Aorta (tissue), 5 donors: ENCODE measurements at places on chromosomes 2 and 18. TPM values are rescaled to one million over a fixed set of nuclear protein-coding genes. Genes with fewer than 3 reads are reported as not detected.

DNA sequence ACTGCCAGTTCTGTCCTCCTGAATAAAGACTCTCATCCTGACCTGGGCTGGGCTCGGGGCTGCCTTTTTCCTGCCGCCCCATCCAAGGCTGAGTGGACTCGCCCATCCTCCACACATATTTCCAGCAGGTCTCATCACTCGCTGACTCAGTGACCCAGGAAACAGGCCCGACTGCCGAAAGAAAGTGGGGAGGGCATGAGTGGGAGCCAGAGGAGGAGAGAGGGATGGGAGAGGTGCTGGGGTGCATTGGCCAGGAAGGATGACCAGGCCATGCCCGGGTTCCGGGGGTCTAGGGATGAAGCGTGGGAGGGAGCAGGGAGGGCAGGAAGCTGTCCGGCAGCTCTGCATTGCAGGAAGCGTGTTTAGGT is 66.7 kb downstream of the TWIST2 start:
- H3K36me3 ChIP-seq = no peaks in the 10 kb centered on the region
- H3K4me3 ChIP-seq = no peak overlapping the region
- no peak overlapping the region for H3K27ac ChIP-seq
- H3K27me3 ChIP-seq = no peaks in the 10 kb centered on the region

GRCh38 chr2:167861574-167862193 is 385.7 kb downstream of the STK39 start:
- no peaks in the 10 kb centered on the region for H3K27me3 ChIP-seq
- no peaks in the 10 kb centered on the region for H3K36me3 ChIP-seq
- no peaks in the 10 kb centered on the region for H3K4me1 ChIP-seq
- no peak overlapping the region for H3K27ac ChIP-seq
- no peak overlapping the region for H3K4me3 ChIP-seq

DNA sequence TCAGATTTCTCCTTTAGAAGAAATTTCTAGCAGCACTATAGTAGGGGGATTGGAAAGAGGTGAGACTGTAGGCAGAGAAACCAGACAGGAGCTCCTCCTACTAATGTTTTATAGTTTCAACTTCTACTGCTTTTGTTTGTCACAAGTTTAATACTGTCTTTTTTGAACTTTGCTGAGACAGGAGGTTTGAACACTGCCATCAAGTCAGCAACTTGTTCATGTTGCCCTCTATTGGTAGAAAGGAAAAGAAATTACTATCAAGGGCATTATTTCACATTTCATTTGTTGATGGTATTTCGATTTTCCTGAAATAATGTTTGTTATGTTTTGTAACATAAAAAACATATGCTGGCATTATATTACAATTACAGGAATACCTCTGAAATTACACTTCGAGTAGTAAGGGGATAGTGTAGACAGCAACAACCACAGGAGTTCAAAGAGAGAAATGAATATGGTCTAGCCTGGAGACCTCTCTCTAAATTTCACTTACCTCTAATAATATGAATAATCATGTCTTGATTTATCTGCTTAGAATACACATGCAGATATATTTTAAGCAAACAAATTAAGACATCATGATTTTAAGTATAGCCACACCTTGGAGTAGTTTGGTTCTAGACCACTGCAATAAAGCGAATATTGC is 12.4 kb upstream of the CCDC88A start:
- no peak for DNase-seq
- no peak overlapping the region for H3K27ac ChIP-seq
- no peaks in the 10 kb centered on the region for H3K27me3 ChIP-seq
- no peaks in the 10 kb centered on the region for H3K4me1 ChIP-seq
- no peak overlapping the region for H3K4me3 ChIP-seq

GRCh38 chr2:126177479-126177878 is 478.5 kb upstream of the GYPC start:
- H3K4me1 ChIP-seq = no peaks in the 10 kb centered on the region
- no peaks in the 10 kb centered on the region for H3K27me3 ChIP-seq
- no peaks in the 10 kb centered on the region for H3K36me3 ChIP-seq
- H3K27ac ChIP-seq = no peak overlapping the region
- no peak for DNase-seq

GRCh38 chr18:8299054-8299980 is 309.9 kb upstream of the RAB12 start:
- no peaks in the 10 kb centered on the region for H3K27me3 ChIP-seq
- H3K27ac ChIP-seq = no peak overlapping the region
- no peak overlapping the region for H3K4me3 ChIP-seq
- no peaks in the 10 kb centered on the region for H3K4me1 ChIP-seq
- DNase-seq = no peak
- H3K36me3 ChIP-seq = no peaks in the 10 kb centered on the region

DNA sequence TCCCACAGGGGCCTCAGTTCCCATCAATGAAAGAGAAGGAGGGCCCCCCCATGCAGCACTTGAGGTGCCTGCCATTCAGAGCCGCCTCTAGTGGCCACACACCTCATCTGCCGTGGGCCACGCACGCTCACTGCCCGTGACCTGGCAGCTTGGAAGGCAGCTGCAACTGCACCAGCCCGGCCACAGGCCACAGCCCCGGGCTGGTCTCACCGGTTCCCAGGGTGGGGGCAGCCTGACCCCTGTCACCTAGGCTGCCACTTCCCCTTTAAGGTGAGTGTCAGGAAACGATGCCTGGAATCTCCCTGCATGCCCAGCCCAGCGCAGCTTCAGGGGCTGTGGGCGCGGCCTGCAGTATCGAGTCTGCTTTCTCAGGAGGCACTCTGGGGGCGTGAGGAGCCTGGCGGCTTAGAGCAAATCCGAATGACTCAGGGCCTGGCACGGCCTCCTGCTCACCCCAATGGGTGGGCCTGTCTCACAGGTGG is 2.6 kb downstream of the MAB21L4 start:
- no peaks in the 10 kb centered on the region for H3K36me3 ChIP-seq
- no peaks in the 10 kb centered on the region for H3K4me1 ChIP-seq
- no peaks in the 10 kb centered on the region for H3K27me3 ChIP-seq
- no peak overlapping the region for H3K4me3 ChIP-seq
- no peak for DNase-seq
- no peak overlapping the region for H3K27ac ChIP-seq

DNA sequence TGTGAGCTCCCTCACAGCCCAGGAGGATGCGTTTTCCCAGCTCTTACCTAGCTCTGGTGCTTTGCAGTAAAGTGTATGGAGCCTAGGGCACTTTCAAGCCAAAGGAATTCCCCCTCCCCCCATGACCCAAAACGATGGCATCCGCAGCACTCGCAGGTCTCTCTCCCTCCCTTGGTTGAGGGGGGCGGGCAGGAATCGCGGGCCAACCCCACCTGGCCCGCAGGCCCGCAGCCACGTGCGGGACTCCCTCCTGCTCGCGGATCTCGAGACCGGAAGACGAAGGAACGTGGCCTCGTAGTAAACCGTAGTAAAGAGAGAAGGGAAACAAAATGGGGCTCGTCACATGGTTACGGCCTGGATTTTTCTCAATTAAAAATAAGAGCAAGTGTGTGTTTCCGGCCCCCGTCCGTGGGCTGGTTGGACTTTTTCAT is 8.5 kb downstream of the IRS1 start:
- no peak for DNase-seq
- H3K4me3 ChIP-seq = peak overlapping the region; percentile 33
- peaks cover 2% of the 10 kb centered on the region for H3K4me1 ChIP-seq
- no peaks in the 10 kb centered on the region for H3K36me3 ChIP-seq

GRCh38 chr2:2577407-2577831 is 246.3 kb upstream of the MYT1L start:
- H3K27me3 ChIP-seq = no peaks in the 10 kb centered on the region
- H3K4me1 ChIP-seq = no peaks in the 10 kb centered on the region
- H3K4me3 ChIP-seq = no peak overlapping the region
- H3K36me3 ChIP-seq = no peaks in the 10 kb centered on the region
- DNase-seq = no peak

DNA sequence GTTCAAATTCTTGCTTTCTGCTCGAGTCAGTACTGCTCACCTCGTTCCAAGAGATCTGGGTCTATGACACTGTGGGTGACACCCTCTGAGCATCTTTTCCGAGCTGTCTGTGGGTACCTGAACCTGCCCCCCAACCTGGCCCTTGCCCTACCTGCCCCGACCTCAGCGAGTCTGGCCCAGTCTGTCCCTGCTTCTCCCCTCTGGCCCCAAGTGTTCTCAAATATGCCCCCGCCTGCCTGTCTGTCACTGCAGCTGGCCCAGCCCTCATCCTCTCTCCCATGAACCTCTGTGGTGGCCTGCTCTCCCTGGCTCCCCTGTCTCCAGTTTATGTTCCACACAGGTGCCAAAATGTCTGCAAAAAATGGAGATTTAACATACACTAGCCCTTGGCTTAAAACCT is 11.8 kb downstream of the IL1R1 start:
- H3K4me3 ChIP-seq = no peak overlapping the region
- H3K4me1 ChIP-seq = no peaks in the 10 kb centered on the region
- no peaks in the 10 kb centered on the region for H3K36me3 ChIP-seq
- DNase-seq = no peak

- H3K4me1 ChIP-seq = peaks cover 40% of the 10 kb centered on the region
- no peaks in the 10 kb centered on the region for H3K27me3 ChIP-seq
- H3K36me3 ChIP-seq = peaks cover 2% of the 10 kb centered on the region
- no peak overlapping the region for H3K4me3 ChIP-seq
Measured at GRCh38 chr2:36451512-36451911, 95.9 kb downstream of the CRIM1 start.

DNA sequence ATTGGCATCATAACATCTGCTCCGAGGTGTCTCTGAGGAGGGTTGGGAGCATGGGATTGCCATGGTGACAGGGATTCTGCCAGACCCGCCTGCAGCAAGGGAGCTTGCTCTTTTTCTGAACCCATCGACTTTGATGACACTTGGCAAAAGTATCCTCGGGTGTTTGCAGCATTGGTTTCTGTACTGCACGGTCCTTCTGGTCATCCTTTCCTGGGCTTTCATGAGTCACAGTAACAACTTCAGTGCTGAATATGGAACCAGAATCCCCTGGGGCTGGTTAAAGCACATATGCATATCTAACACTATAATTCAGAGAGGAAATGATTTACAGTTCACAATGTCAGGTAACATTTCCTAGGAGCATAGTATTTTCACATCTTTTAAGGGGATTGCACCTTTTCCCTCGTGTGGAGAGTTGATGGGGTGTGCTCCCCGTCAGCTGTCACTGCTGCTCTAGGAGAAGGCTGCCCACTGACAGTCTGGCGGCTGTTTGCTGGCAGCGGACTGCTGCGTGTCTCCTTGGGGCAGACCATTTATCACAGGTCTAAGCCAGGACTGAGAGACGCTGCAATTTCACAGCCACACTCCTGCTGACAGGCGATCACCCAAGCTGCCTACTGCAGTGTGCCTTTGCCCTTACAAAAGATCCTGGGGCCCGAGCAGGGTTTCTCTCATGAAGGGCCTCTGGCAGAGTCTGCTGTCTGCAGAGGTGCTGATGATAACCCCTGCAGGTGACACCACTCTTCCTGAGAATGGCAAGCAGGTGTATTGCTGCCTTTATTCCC is 425.3 kb downstream of the THSD7B start:
- H3K27me3 ChIP-seq = no peaks in the 10 kb centered on the region
- H3K4me1 ChIP-seq = no peaks in the 10 kb centered on the region
- H3K36me3 ChIP-seq = no peaks in the 10 kb centered on the region
- H3K27ac ChIP-seq = no peak overlapping the region

GRCh38 chr2:231353469-231353868 is 42.0 kb upstream of the B3GNT7 start:
- no peak for DNase-seq
- no peaks in the 10 kb centered on the region for H3K27me3 ChIP-seq
- no peak overlapping the region for H3K27ac ChIP-seq
- no peaks in the 10 kb centered on the region for H3K4me1 ChIP-seq
- no peaks in the 10 kb centered on the region for H3K36me3 ChIP-seq

GRCh38 chr2:144510294-144510991 is 9.5 kb downstream of the ZEB2 start:
- peak overlapping the region; percentile 26 for H3K4me3 ChIP-seq
- H3K27ac ChIP-seq = peak overlapping the region; percentile 92
- peaks cover 3% of the 10 kb centered on the region for H3K4me1 ChIP-seq
- H3K36me3 ChIP-seq = no peaks in the 10 kb centered on the region

DNA sequence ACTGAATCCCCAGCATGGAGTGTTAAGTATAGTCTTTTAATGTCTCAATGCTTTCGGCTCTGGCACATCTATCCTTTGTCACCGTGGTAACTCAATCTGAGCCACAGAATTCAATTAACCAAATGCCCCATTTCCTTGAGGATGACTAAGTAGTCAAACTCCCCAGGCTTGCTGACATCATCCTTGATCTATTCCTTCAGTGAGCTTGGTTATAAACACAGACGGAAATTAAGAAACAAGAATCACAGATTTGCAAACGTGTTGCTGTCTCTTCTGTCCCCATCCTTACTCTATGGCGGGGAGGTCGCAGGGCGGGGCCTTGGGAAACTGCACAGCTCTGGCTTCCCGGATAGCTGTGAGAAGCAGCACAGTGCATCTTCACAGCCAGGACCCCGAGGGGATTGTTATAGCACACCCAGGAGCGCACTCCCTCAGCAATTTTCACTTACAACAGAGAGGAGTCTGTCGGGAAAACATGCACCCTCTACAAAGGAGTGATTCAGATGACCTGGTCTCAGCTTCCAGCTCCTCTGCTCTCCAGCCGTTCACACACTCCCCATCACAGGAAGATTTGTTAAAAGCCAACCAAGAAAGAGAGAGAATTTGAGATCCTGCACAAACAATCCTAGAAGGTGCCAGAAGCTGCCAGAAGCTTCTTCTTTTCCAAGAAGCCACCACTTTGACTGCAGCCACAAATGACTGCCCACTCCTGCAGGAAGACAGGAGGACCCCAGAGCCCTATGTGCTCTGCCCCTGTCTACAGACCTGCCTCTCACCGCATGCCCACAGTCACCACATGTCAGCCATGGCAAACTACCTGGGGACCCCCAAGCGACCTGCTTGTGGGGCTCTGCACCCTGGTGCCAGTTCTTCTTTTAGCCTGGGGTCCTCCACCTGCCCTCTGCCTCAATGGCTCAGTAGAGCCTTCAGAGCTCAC is 44.9 kb upstream of the YWHAQ start:
- DNase-seq = no peak
- no peak overlapping the region for H3K4me3 ChIP-seq
- no peaks in the 10 kb centered on the region for H3K36me3 ChIP-seq

- no peak overlapping the region for H3K4me3 ChIP-seq
- no peak overlapping the region for H3K27ac ChIP-seq
- no peak for DNase-seq
Measured at GRCh38 chr2:57614988-57615387, 431.6 kb upstream of the VRK2 start.

The EDAR gene
- not detected for total RNA-seq

The SIGLEC15 gene
- 0.91 TPM for total RNA-seq

The TTC31 gene
- 19.2 TPM for total RNA-seq

The TRIM54 gene
- total RNA-seq = 0.39 TPM

The CD8B2 gene
- 0.09 TPM for total RNA-seq

The RNF152 gene
- total RNA-seq = 25.5 TPM

The PTPRN gene
- total RNA-seq = 0.39 TPM

The SCG2 gene
- total RNA-seq = 6.0 TPM
